ENCODE measurements at places on chromosomes 7 and 10. TPM values are rescaled to one million over a fixed set of nuclear protein-coding genes. Genes with fewer than 3 reads are reported as not detected.

Gene GPR15LG
- total RNA-seq, result not detected

Gene COL26A1
- total RNA-seq, result not detected

Gene CPA2
- not detected for total RNA-seq

Gene SPDYE11
- total RNA-seq, result not detected

Gene STK32C
- 7.6 TPM for total RNA-seq

Gene PRTFDC1
- 13.6 TPM for total RNA-seq

Gene AVL9
- 44.7 TPM for total RNA-seq

Gene WEE2
- not detected for total RNA-seq

Gene C10orf95
- 0.29 TPM for total RNA-seq

Gene NAT16
- not detected for total RNA-seq

Gene SEMA3E
- total RNA-seq, result 0.29 TPM

Gene BLNK
- not detected for total RNA-seq

Gene FAM53B
- 19.6 TPM for total RNA-seq

Gene IGFBP1
- total RNA-seq, result 0.72 TPM

Gene ATRNL1
- total RNA-seq, result not detected
